Epithelial cell of umbilical artery (primary cell): ENCODE measurements at places on chromosomes 6 and 20. TPM values are rescaled to one million over a fixed set of nuclear protein-coding genes. Genes with fewer than 3 reads are reported as not detected.

RAET1E gene
- 0.46 TPM in 1 of 2 replicates, not detected in the other for total RNA-seq

NKX2-2 gene
- total RNA-seq, result not detected in 2 replicates

SLC22A16 gene
- total RNA-seq, result not detected in 2 replicates

ENPP3 gene
- under 0.01 TPM in 1 of 2 replicates, not detected in the other for total RNA-seq

FAM162B gene
- total RNA-seq, result 0.30 TPM in 1 of 2 replicates, not detected in the other

RIMS1 gene
- total RNA-seq, result under 0.01 and 0.32 TPM in 2 replicates

ACAT2 gene
- total RNA-seq, result 95.2 and 112 TPM in 2 replicates

SIRPD gene
- total RNA-seq, result not detected in 2 replicates
